ENCODE measurements at places on chromosomes 12 and 14.

DNA sequence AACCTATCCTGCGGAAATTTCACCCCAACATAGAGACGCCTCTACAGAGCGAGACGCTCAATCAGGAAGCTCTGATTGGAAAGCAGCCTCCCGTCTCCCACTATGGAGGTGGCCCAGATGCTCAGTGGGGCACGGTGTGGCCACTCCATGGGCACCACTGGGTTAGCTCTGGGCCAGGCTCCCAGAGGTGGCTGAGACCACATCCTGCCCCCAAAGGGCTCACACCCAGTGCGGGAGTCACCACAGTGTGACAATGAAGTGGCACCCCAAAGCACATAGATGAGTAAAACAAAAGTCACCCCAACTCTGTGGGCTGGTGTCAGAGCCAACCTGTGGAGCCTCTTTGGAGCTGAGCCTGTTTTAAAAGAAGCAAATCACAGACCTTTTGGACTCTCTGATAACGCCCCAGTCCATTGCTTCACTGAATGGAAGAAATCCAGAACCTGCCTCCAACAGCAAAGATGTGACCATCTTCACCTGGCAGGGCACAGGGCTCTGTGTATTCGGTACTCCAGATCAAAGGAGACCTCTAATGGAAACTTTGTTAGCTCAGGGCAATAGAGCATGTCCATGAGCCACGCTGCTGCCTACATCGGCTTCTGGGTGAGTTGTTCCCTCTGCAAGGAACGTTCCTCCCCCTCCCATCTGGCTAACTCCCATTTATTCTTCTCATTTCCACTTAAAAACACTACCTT lies 19.6 kb downstream of the CLMN start:
- DNase-seq: no peak

- no peak for DNase-seq
These were observed 250.9 kb upstream of the OR4E1 start for GRCh38 chr14:21924479-21924878.

GRCh38 chr12:89884416-89884898 lies 175.8 kb upstream of the ATP2B1 start:
- DNase-seq: no peak

- DNase-seq: peak; percentile 33
These were observed 150.2 kb upstream of the C14orf180 start for GRCh38 chr14:104429291-104429861.

- DNase-seq: peak; percentile 82
These were observed 77.2 kb downstream of the SERPINA3 start for GRCh38 chr14:94689218-94689984.

DNA sequence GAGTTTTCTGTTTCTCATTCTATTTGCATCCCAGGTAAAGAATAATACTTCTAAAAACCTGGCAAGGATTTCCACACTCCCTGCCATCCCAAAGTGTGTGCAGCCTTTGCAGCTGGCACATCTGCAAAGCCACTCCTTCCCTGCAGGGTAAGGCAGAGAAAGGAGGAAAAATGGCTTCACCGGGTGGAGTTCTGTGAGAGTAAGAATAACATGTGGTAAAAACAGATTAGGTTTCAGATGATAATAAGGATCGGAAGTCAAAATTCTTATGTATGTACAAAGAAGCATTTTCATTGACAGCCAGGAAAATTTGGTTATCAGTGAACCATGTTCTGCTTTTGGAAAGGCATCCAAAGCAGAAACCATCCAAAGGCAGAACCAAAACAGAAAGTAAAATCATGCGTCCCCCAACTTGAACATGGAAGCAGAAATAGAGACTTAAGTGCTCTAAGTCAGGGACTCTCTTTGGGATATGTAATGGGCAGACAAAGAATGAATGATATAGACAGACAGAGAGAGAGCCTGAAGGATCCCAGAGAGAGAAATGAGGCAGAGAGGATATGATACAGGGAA lies 192.6 kb upstream of the CCDC196 start:
- no peak for DNase-seq

- DNase-seq: no peak
These were observed 123.1 kb downstream of the PAH start for GRCh38 chr12:102793921-102794320.

GRCh38 chr12:62766496-62766895 lies 168.5 kb downstream of the PPM1H start:
- no peak for DNase-seq

DNA sequence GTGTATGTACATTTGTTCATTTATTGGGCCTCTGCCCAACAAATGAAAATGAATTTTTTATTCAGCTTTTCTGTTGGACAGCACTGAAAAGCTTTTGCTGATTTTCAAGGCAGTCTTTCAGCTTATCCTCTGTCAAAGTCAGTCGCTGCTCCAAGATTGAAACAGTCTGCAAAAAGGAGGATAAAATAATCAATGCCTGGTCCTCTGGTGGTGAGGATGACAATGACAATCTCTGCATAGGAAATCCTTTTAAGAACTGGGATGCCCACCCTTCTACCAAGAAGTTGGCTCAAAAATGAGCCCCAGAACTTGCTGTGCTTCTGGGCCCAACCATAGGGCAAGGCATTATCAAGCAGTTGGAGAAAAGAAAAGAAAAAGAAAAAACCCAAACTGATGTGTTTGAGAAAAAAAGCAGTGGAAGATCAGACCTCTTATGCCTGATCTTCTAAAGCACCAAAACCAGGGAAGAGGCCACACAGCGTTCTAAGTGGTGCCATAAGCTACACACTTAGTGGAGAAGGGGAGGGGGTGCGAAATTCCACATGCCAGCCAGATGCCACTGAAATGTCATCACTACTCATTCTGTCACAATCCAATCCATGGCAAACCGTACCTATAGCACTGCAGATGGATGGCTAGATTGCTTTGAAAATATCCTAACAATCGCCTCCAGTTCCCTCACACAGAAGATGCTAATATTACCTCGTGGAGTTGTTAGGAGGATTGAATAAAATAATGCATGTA lies 69.0 kb upstream of the DUSP6 start:
- no peak for DNase-seq

- DNase-seq: no peak
These were observed 240.4 kb upstream of the NAV3 start for GRCh38 chr12:77590306-77590705.

- DNase-seq: no peak
These were observed 13.5 kb downstream of the SLC7A7 start for GRCh38 chr14:22801716-22802115.

DNA sequence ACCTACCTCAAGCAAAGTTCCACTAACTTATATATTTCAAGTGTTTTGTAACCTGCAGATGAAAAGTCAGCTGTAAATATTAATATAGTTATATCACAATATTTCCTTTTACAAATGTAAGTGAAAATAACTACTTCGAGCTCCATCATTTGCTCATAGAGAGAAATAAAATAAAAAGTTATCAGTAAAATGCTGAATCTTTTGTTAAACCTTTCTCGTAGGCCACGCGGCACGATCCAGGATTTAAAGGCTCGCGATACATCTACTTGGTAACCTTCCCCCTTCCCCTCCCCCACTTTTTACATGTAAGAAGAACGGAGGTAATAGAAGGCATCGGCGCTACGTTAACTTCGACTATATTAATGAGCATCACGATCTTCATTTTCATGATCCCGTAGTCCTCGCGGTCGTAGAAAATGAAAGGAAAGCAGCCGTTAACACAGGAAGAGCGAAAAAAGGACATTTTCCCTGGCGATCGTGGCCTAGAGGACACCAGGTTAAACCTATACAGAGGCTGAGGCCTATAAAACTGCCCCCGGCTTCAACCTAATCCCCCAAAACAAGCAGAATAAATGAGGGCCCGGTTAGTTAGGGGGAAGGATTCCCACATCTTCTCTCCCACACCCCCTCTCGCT lies 508 bp downstream of the HNRNPC start:
- peak; percentile 87 for DNase-seq

- DNase-seq: peak; percentile 89
These were observed 469.1 kb downstream of the PRKD1 start for GRCh38 chr14:29458547-29458946.

- DNase-seq: peak; percentile 11
These were observed 89.3 kb upstream of the FGD4 start for GRCh38 chr12:32309811-32310736.

GRCh38 chr12:109775172-109775881 lies 57.9 kb downstream of the TRPV4 start:
- peak; percentile 21 for DNase-seq

DNA sequence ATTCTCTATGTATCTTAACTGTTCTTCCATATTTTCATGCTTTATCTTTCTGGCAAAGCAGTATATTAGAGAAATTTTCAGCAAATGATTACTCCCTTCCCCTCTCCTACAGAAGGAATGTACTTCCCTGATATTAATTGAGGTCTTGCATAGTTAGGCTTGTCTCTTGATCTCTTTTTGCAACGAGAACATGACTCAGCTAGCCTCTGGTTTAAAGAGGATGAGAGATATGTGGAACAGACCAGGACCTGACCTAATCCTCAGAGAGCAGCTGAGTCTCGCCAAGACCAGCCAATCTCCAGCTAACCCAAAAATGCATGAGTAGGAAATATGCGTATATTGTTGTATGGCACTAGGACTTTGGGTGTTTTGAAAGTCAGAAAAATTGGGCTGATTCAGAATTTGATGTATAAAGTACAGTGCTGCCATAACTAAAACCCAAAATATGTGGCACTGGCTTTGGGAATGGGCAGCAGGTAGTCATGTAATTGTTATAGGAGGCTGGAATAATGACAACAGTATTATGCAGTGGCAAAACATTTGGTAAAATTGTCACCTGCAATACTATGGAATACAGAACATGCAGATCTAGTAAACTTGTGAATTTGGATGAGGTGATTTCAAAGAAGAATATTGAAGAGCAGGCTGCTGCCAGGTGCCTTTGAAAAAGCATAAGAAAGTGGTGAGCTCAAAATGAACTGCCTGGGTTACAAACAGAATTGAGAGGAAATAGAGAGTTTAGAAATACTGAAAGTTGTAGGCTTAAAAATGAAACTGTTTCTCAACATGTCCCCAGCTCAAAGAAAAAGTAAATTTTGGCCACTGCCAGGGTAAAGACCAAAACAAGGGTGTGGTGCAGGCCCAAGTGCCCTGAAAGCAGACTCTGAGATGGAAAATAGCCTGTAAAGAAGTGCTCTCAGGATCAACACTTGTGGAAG lies 9.3 kb upstream of the USP15 start:
- no peak for DNase-seq

- DNase-seq: no peak
These were observed 15.5 kb downstream of the MYH6 start for GRCh38 chr14:23392613-23393012.

DNA sequence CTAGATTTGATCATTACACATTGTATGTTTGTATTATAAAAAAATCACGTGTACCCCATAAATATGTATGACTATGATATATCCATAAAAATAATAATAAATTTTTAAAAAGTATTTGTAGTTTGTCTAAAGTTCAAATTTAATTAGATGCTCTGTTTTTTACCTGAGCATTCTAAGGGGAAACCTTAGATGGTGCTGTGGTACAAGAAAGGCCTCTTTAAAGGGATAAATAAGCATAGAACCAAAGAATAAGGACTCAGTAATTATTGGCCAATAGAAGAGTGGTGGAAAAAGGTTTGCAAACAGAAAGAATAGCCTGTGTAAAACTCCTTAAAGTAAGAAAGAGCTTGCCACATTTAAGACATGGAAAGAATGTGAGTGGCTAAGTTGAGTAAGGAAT lies 580.1 kb upstream of the SEL1L start:
- DNase-seq: peak; percentile 63

- DNase-seq: no peak
These were observed 298 bp downstream of the CTDSP2 start for GRCh38 chr12:57846285-57846576.

DNA sequence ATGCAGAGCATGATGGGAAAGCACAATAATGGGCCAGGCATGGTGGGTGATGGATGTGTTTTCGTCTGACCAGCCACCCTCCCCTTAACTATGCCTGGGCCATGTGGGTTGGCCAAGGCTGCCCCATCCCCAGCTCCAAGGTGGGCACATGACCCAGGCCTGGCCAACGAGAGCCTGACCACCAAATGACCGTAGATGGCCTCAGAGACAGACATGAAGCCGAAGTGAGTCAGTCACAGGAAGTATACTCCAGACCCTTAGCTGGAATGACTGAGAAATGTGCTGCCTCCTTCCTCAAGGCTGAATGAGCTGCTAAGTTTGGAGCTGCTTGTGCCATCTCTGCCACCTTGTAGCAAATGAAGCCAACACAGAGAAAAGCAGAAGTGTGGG lies 233.6 kb downstream of the BCL11B start:
- no peak for DNase-seq

DNA sequence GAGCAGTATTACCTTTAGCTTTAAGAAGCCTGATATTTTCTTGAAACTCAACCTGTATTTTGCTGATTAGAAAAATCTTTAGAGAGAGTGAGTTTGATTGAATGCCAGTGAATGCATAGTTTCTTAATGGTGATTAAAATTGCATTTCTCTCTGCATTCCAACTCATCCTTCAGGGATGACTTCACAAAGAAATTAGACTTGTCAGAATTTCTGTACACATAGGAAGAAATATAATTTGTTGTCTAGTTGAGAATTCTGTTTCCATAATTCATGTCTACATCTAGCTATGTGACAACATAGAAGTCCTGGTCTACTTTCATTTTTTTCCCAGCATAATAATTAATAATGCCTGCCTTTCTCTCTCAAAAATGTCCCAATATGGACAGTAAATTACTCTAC lies 136.6 kb downstream of the OTOGL start:
- DNase-seq: no peak

DNA sequence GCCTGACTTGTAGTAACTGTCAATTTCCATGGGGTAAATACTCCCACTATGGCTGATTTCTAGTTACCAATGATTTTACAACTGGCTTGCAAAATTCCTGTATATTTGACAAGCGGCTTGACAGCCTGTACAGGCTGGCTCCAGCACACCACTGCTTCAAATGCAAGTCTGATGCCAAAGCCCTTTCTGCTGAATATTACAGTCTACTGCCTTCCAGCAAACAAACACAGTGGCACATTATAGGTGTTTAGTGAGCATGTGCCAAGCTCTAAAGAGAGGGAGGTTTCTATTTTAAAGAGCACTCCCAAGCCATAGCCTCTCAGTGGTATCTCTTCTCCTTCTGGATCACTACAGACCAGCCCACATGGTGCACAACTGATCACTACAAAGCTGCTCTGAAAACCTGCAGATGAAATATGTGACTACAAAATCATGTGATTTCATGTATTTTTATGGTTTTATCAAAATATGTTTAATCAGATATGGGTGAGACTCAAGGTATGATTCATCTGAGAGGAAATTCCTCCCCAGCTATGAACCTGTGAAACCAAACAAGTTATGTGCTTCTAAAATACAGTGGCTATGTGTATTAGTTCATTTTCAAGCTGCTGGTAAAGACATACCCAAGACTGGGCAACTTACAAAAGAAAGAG lies 101.5 kb downstream of the RPAP3 start:
- DNase-seq: no peak

DNA sequence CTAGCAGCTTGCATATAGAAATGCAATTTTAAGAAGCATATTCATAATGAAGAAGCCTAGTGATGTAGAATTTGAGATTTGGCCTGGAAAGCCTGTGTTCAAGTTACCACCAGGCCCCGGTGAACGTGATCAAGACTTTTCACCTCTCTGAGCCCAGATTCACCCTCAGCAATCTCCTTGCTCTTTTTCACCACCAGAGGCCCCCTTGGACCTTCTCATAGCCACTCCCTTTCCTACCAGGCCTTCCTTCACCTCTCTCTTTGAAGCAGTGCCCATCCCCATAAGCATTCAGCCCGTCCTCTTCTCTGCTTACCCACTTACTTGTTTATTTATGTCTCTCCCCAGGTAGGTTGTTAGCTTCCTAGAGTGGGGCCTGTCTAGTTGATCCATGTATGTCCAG lies 1280.9 kb downstream of the AACS start:
- no peak for DNase-seq

All from NCI-H1417 (cell line).